ENCODE measurements at places on chromosomes 12 and 14.

- no peak for DNase-seq
These were observed 1506.9 kb upstream of the TMEM132C start for GRCh38 chr12:126760092-126760491.

DNA sequence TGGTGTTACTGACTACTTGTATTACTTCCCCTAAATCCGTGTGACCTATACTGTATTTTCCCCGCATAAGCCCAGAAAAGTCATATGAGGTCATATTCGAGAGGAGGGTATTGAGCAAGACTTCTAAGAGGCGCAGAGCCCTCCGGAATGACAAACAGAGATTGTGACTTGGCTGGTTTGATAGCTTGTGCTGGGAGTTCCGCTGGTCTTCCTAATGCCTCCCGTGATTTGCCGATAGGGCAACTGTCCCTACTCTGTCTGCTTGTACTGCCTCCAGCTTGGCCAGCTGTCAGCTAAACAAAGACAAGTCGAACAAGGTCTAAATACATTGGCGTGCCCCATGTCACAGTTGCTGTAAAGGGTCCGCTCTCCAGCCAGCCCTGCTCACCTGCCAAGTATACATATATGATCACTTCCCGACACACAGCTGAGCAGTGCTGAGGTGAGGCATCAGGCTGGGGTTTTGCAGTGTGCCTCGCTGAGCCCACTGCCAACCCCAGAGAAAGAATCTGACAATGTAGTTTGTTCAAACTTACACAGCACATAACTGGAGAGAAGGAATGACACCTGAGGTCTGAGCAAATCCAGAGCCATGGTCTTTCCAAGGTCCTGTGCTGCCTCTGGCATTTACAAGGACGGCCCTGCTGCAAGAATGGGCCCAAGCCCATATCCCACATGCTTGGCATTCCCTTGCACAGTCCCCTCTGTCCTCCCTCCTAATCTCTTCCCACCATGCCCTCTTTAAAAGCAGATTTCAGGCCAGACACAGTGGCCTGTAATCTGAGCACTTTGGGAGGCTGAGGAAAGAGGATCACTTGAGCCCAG is 23.7 kb downstream of the LGMN start:
- DNase-seq: no peak

- DNase-seq: no peak
These were observed 53.3 kb downstream of the CALM1 start for GRCh38 chr14:90450151-90450550.

DNA sequence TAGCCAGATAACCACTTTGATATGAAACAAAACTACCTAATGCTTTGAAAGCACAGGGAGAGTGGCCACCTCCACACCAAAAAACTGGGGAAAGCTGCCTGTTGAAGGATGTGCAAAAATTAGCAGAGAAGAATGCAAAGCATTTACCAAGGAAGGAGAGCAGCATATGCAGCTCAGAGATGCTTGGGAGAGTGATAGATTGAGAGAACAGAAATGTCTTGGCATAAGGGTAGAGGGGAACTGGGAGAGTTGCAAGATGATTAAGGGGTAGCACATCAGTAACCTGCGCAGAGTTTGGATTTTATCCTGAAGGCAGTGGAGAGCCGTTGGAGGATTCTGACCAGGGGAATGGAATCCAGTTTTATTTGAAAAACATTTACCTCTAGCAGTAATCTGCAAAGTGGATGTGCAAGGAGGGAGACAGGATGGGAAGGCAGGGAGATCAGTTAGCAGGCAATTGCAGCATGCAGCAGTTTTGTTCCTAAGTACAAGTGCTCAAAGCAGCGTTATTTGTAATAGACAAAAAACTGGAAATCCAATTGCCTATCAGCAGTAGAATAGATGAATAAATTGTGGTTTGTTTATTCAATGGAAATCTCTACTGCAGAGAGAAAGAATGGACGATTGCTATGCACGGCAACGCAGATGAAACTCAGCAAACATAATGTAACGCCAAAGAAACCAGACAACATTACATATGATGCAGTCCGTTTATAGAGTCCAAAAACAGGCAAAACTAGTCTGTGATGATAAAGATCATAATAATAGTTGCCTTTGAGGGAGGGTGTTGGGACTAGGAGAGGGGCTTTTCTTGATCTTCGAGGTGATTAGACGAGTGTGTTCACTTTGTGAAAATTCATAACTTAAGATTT is 81.5 kb downstream of the BHLHE41 start:
- DNase-seq: no peak

DNA sequence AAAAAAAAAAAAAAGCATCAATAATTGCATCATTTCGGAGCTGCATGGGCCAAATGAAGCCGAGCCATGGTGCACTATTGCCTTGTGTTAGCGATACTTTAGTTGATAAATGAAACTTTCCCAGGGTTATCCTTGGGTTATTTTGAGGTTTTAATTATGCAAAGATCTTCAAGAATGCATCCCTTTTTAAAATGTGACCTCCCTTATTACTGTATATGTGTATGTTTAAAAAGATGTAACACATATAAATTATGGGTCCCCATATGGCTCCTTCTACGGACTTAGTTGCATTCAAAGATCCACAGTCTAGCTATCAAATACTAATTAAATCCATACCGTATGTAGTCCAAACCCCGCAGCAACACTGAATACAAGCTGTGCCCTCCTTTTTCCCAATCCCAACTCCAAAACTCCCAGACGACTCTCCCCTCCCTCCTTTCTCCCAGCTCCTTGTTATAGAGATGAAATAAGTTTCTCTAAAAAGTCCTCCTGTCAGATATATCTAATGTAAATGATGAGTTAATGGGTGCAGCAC is 129.3 kb upstream of the MAP1LC3B2 start:
- DNase-seq: no peak

DNA sequence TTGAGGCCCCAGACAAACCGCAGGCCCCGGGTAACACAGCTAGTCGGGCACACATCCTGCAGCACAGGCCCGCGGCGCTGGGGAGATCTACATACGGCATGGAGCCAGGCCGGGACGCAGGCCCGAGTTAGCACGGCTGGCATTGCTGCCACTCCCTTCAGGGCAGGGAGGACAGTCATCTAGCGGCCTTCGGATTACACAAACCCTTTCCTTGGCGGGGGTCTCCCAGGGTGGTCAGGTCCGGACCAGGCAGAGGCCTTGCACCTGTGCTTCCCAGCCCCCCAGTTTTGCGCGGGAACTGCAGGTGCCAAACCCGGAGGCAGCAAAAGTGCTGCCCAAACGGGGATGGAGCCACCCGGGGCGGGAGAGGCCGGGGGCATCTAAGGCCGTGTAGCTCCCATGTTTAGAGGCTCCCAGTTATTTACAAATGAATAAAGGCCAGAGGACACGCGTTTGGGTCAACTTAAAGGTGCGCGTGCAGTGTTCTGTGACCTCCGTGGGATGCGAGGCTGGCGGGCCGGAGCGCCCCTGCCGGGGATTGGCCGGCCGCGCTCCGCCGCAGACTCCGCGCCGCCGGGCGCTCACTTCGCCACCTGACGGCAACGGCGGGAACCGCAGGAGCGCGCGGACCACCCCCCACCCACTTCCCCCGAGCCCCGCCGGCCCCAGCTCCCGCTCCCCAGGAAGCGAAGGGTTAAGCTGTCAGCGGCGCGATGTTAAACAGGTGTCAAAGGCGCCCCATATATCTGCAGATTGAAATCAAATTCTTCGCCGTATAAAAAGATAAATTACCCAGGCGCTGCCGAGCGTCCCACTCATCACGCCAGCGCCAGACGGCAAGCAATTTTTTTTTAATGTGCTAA is 18.1 kb downstream of the VSX2 start:
- DNase-seq: peak; percentile 16

DNA sequence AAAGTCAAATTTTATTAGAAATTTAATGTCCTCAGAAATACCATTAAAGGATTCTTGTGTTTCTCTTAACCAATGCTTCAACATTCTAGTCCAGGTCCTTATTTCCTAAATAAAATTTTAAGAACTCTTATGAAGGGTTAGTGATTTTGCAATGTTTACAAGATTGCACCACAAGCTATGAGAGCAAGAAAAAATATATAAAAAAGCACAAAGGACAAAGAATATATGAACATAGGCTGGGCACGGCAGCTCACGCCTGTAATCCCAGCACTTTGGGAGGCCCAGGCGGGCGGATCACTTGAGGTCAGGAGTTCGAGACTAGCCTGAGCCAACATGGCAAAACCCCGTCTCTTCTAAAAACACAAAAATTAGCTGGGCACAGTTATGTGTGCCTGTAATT is 7.7 kb downstream of the RACGAP1 start:
- DNase-seq: peak; percentile 71

- no peak for DNase-seq
These were observed 19.4 kb downstream of the KTN1 start for GRCh38 chr14:55599250-55599879.

DNA sequence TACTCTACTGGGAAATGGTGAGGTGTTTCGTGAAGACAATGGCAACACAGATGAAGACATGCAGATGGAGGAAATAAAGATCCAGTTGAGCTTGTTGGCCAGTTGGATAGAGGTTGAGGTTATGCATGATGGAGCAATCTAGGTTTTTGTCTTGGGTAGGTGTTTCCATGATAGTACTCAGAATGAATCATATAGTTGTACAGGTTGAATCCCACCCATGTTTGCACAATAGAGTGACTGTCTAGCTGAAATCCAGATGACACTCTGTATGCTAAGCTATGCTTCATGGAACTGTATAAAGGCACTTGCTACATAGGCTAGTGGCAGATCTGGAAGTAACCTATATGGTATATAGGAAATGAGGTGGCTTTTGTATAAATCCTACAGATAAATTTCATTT is 264.9 kb downstream of the NAV3 start:
- no peak for DNase-seq

GRCh38 chr12:15163030-15163976 is 57.9 kb downstream of the RERG start:
- DNase-seq: peak; percentile 65

All from choroid plexus epithelial cell (primary cell).